NCI-H2029 treated with DMSO at 0.1 percent for 48 hours (cell line): ENCODE measurements at places on chromosomes 12 and 14.

DNA sequence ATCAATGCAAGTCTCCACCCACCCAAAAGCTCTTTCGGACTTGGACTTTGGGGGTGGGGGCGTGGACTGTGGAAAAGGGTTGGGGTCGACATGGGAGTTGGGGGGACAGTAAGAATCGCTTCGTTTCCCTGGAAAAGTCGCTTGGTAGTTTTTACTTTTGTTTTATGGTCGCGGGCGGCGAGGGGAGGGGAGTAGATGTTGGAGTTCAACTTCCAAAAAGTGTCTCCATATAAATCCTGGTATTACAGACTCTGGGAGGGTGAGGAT, 568 bp upstream of the BCL11B start:
- DNase-seq = no peak

DNA sequence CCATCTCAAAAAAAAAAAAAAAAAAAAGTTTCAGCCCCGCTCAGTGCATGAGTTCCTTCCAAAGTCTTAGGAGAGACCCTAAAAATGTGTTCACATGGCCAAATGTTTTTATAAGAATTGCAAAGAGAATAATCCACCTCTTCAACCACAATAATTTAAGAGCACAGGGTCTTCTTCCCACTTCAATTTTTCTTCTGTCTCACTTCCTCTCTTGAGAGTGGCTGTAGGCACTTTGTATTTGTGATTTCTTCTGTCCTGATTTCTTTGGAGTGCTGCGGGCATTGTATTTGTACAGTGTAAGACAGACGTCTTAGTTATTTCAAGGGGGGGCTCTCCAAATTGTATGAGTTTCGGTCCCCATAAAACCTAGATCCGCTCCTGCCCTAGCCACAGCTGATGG, 58.3 kb downstream of the C12orf56 start:
- DNase-seq = no peak

- DNase-seq = no peak
Measured at GRCh38 chr14:101247842-101248725, 313.2 kb upstream of the DIO3 start.

GRCh38 chr14:55097881-55098560, 31.0 kb upstream of the LGALS3 start:
- peak; percentile 67 for DNase-seq

DNA sequence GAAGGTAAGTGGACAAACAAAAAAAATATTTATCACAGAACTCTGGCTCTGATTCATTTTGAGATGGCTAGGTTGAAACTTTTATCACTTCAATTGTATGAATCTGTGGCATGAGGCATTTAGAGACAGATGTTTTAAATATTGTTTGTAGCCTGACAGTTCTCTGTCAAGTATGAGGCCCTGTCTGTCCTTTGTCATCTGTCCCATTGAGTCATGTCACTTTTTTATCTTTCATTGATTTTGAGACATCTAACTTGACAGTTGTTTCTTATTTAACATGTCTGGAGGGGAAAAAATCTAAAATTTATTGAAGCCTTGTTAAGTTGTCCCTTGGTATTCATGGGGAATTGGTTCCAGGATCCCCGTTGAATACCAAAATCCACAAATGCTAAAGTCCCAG, 829.5 kb downstream of the FSCB start:
- DNase-seq = no peak

DNA sequence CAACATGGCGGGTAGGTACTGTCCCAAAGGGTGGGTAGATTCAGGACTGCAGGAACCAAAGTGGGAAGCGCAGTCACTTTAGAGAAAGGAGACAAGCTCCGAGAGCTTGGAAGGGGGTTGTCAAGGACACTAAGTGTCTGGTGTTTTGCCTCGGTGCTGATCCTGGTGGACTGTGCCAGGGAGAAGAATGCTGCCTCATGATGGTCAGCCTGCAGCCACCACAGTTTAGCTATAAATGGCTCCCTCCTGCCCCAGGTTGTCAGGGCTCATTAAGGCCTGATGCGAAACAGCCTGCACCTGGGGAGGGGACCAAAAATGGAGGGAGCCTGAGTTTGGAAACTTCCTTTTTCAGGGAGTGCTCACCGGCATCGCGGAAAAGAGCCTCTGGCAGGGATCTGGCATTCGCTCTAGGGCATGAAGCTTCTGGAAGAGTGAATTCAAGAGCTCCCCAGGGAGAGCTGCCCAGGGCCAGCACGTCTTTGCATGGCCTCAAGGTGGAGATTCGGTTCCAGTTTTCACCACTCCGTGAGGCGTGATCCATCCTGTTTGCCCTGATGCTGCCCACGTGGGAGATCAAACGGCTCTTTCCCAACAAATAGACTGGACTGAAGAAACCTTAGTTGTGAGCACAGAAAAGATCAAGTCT, 164.0 kb downstream of the FOXN3 start:
- DNase-seq = no peak
